Ecto neural progenitor cell (in vitro differentiated cells): ENCODE measurements at places on chromosomes 16 and 17.

GRCh38 chr16:78679546-78679945 is 580.1 kb downstream of the WWOX start:
- DNase-seq, result no peak

DNA sequence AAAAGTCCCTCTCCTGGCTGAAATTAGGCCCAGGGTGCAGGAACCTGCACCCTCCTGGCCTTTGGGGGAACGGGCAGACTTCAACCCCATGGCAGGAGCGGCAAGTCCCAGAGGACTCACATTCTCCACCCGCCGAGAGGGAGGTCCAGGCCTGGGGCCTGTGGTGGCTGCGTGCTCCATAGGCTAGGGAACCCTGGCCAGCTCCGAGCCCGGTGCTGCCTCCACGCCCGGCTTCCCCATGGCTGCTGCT is 130 bp downstream of the CCDC78 start:
- no peak for DNase-seq

GRCh38 chr16:14564323-14564722 is 65.7 kb downstream of the PARN start:
- no peak for DNase-seq

GRCh38 chr16:48421741-48422140 is 36.5 kb upstream of the SIAH1 start:
- no peak for DNase-seq

DNA sequence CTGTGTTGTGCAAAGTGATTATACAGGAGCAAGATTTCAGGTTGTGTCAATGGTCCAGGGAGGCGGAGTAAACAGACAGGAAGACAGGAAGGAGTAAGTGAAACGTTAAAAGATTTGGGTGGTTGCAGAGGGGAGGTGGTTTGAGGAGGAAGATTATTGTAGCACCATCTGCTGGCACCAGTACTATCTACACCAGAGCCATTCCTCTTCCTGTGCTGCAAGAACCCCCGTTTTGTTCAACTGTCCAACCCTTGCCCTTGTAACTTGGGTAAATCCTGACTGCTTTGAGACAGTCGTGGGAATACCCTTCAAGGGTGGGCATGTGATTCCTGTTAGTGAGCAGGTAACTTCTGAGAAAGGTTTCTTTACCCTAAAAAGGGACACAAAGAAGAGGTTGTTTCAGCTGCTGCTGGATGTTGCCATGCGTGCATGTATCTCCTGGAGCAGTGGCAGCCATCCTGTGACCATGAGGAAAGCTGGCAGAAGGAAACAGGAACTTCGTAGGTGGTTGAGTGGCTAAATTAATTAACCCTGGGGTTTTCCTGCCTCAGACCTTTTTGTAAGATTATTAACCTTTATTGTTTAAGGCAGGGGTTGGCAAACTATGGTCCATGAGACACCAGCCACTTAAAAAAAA is 124.1 kb downstream of the PRKCA start:
- no peak for DNase-seq

DNA sequence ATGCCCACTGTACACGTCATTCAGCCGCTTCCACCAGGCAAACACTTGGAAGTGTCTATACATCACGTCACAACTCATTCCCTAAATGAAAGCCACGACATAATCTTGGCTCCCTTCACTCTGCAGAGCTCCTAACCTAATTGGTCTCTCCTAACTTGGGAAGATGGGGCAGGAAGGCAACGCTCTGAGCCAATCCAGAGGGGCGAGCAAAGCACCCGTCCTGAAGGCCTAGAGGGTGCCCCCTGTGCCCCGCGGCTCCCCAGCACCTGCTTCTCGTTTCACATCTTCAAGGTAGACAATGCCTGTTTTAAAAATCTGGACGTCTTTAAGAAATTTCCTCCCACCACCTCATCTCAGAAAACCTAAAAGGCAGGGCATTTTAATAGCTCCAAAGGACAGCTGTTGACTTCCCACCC is 1.0 kb downstream of the CSNK2A2 start:
- DNase-seq, result no peak

DNA sequence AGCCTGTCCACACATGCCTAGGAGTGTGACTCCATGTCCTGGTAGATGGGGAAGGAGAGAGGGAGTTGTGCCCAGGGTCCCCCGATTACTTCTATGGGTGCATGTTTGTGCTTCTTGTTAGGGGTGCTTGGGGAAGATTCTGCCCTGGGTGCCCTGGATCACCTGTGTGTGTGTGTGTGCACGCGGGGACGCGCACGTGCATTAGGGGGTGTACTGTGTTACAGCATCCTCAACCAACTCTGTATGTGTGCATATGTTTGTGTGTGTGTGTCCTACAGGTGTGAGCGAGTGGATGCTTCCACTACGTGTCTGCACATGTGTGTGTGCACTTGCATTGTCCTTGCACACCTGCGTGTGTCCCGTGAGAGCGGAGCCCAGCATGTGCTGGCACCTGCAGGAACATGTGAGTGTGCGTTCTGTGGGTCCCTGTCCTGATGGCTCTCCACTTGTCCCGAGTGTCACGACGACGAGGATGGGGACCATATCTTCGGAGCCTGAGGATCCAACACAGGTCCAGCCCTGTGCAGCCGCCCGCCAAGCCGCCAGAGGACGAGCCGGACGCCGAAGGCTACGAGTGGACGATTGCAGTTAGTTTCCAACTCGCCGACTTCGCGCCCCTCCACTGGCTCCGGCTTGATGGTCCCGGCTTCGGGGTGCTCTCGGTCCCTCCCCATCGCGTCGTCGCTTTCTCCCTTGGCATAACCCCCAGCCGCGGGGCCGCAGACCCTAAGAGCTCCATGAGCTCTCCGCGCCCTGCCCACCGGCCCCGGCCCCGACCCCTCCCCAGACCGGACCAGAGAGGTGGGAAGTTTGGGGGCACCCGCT is 6.0 kb upstream of the TBC1D3B start:
- DNase-seq, result no peak

GRCh38 chr17:78214706-78215061 is 631 bp downstream of the BIRC5 start:
- DNase-seq, result no peak

DNA sequence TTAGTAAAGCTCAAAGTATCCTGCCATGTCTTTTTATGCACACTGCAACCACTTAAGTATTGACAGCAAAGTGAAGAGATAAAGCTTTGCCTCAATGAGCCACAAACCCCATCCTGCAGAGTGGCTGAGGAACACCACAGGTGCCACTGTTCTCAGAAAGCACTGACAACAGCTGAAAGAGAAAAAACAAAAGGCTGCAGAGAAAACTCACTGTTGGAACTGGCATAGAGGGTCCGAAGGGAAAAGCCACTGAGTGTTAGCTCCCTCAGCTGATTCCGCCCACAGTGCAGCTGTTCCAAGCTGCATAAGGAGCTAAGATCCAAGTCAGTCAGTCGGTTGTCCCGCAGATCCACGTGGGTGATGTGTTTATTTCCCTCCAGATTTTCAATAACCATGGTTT is 48.3 kb downstream of the PHLPP2 start:
- no peak for DNase-seq

GRCh38 chr17:13601322-13601775 is 380 bp downstream of the HS3ST3A1 start:
- no peak for DNase-seq

DNA sequence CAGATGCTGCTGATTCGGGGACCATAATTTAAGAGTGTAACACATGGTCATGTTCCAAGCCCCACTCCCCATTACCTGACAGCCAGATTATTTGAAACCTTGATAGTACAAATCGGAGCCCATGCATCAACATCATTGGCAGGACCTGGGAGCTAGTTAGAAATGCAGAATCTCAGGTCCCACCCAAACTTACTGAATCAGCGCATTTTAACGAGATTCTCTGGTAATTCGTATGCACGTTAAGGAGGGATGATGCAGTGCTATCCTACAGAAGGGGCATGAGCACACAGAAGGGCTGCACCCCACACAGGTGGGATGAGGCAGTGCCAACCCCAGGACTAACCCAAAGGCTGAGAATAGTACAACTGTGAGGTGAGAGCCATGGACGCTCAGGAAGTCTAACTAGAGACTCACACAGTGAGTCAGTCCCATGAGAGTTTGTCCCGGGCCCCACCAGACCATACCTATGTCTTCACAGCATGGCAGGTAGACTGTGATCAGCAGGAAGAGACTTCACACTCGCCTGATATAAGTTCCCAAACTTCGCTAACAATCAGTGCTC is 64.9 kb downstream of the ZNF18 start:
- DNase-seq, result peak; percentile 24

- no peak for DNase-seq
Measured at GRCh38 chr17:82012640-82013295, 9.9 kb downstream of the CENPX start.

DNA sequence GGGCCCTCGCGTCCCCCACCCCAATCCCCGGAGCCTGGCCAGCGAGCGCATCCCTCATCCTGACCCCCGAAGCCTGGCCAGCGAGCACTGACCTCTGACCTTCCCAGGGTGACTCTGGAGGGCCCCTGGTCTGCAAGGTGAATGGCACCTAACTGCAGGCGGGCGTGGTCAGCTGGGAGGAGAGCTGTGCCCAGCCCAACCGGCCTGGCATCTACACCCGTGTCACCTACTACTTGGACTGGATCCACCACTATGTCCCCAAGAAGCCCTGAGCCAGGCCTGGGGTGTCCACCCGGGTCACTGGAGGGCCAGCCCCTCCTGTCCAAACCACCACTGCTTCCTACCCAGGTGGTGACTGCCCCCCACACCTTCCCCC is 2.3 kb downstream of the TPSD1 start:
- DNase-seq, result no peak

DNA sequence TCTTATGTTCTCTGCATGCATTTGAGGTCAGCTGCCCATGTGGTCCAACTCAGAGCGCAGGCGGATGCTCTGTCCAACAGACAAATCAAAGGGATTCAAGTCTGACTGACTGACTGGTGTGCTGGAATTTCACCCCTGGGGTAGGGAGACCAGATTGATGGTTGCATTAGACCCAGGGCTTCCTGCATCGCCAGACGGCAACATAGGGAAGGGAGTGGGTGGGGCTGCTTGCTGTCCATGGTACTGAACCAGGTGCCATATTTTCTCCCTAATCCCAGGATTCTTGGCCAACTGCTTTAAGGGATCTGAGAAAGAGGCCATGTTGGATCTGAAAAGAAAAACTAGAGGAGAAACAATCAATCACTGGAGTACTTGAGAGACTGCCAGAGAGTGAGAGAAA is 332.0 kb downstream of the XYLT1 start:
- peak; percentile 69 for DNase-seq

DNA sequence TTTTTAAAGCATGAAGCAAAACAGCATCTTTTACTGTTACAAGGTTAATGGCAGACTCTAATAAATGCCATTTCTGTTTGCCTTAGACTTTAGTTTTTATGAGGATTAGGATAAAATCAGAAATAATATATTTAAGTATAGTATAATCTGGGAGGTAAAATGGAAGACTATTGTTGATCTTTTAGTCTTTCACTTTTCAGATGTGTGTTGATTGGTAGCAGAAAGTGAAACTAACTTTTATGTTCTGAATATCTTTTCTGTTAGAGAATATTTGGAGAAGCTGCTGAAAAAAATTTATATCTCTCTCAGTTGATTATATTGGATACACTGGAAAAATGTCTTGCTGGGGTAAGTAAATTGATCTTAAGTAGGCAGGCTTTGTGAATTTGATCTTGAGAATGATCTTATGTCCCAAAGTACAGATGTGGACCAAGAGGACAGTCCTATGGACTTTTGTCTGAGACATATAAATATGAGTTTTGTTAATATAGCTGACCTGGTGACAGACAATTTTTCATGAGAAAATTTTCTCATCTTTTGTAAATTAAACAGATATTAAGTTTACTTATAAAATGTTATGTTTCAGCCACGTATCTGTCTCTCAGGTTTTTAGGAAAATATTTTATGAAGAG is 64.1 kb downstream of the NF1 start:
- DNase-seq, result no peak

DNA sequence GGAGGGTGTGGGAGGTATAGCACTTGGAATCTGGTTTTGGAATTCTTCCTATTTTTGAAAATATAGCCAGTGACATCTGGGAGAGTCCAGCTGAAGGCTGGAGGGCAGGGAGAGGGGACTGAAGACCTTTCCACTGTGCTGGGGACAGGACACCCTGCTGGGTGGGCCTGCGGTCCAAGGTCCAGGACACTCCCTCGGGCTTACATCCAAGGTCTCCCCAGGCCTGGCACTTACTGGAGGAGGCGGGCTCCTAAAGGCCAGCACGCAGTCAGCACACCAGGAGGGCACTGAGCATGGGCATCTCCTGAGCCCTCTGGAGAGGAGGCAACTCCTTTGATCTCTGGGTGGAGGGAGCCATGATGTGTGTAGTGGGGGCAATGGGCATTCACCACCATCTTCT is 35.5 kb upstream of the ETV4 start:
- DNase-seq, result no peak

GRCh38 chr17:6753006-6753445 is 2.8 kb upstream of the XAF1 start:
- no peak for DNase-seq

DNA sequence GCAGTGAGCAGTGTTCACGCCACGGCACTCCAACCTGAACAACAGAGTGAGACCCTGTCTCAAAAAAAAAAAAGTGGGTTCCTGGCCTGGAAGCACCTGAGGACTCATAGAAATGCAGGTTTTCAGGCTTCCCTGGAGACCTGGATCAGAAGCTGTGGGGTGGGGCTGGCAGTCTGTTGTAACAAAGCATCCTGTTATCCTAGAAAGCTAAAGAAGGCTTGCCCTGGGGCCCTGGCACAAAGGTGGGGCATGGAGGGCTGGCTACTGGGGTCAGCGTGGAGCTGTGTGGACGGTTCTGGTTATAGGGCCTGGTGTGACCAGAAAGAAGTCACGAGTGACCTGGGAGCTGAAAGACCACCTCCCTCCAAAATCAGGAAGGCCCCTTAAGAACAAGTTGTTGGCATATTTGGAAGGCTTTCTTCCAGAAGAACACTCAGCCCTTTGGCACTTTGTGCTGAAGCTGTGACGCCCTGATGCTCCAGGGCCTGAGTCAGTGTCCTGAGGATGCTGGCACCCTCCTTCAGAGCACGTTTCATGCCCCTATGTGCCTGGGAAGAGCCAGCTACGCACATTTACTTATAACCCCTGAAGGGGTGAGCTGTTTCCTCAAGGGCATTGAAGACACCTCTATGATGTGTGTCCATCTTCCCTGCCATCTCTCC is 6.2 kb downstream of the CRISPLD2 start:
- DNase-seq, result no peak

- DNase-seq, result no peak
Measured at GRCh38 chr17:7441266-7441665, 2.0 kb downstream of the FGF11 start.

GRCh38 chr17:1029922-1030644 is 33.2 kb downstream of the TIMM22 start:
- no peak for DNase-seq

DNA sequence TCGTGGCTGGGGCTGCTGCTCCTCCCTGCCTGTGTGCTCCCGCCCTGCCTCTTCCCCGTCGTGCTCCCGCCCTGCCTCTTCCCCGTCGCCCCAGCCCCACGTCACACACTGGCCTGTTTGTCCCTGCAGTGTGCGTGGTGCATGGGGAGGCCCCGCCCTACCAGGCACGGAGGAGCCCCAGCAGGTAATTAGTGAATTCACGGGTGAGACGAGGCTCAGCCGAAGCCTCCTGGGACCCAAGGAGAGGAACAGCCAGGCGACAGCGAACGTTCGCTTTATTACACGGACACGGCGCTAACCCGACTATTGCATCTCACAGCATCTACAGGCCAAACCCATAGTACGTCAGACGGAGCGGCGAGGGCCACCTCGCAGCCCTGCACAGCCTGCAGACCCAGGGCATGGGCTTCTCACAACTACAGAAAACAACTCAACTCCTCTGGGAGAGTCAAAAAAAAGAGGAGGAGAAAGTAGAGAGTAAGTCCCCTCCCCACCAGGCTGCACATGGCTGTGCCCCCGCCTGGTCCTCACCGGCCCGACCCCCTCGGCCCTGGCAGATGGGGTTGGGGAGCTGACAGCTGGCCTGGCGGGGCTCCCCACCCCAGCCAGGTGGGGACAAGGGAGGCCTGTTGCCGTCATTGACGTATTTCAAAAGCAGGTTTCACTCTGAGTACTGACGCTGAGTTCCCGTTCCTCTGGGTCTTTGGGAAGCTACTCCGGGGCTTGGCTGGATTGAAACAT is 4.3 kb upstream of the PABPN1L start:
- DNase-seq, result no peak
